ENCODE measurements at places on chromosomes 1 and 21.
A peak's percentile ranks its signal among the peaks of the same experiment; 100 is the strongest.

- DNase-seq = no peak
Observed at GRCh38 chr1:52686830-52687229, 11.3 kb downstream of the COA7 start.

- DNase-seq = no peak
Observed at GRCh38 chr1:109890115-109890953, 20.3 kb upstream of the CSF1 start.

GRCh38 chr1:227323171-227323966 lies 5.1 kb upstream of the CDC42BPA start:
- DNase-seq = no peak

DNA sequence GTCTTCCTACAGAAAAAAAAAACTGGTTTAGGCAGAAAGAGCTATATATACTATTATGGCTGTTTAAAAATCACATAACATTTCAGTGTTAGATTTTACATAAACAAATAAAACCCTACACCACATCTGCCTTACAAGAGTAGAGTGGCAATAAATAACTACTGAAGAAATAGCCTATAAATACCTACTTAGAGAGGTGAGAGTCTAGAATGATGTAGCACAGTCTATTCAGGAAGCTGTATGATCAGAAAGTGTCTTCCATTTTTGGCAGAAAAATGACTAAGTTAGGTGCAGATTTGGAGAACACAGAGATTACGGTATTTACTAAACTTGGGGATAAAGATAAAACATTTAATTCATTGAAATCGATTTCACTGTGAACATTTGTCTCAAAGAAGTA lies 75.5 kb downstream of the VAV3 start:
- DNase-seq = no peak

- no peak for DNase-seq
Observed at GRCh38 chr1:154288661-154289060, 16.2 kb downstream of the HAX1 start.

GRCh38 chr1:205572421-205572820 lies 59.4 kb downstream of the ELK4 start:
- DNase-seq = no peak

DNA sequence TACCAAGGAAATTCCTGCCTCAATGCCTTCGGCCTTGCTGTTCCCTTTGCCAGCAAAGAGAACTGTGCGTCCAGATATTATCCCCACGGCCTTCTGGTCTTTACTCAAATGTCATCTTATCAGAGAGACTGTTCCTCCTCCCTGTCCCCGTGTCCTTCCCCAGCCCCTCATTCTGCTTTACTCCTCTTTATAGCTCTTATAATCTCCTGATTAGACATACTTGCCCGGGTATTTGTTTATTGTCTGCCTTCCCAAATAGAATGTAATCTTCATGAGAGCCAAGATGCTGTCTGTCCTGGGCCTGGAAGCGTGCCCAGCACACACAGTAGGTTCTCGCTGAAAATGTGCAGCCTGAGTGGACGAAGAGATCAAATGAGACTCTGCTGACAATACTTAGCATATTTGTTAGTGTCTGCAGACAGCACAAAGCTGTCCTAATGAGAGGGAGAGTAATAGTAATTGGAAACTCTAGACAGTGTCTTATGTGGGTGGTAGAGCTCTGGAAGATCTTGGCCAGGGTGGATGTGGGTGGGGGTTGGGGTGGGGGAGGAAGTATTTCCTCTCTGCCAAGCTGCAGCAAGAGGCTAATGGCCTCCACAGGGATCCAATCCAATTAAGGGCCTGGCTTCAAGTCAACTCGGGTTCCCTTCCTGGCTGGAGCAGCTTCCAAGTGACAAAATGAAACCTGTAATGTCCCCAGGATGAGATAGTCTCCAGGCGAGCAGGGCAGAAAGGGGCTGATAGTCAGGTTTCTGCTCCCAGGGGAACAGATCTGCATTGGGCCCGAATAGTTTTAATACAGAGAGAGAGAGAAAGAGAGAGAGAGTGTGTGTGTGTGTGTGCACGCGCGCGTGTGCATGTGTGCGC lies 9.5 kb upstream of the CLIC4 start:
- DNase-seq = no peak

DNA sequence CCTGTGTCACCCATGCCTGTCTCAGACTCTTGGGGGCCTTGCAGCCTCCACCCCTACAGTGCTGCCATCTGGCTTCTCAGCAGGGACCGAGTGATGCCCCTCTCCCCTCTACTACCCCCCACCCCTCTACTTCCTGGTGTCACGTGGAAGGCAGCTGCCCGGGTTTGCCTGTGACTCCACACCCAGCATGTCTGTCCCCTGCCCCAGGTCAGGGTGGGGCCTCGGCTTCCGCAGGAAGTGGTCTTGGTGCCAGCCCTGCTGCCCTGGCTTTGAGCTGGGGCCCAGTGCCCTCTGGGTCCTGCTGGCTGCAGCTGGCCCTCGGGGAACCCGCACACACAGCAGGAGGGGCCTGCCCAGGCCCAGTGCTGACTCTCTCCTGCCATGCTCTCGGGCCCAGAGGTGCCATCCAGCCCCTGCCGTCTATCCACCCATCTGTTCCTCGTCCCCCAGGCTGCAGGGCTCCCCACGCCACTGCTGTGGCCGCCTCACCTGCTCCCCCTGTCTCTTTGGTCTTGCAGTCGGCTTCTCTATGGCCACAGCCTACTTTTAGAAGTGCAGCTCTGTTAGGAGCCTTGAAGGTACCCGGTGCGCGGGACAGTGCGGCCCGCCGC lies 24.0 kb downstream of the PLCH2 start:
- DNase-seq = no peak

GRCh38 chr1:241020851-241021697 lies 335.9 kb downstream of the RGS7 start:
- no peak for DNase-seq

- DNase-seq = no peak
Observed at GRCh38 chr1:160459056-160459455, 58.7 kb downstream of the VANGL2 start.

- no peak for DNase-seq
Observed at GRCh38 chr1:17978016-17978415, 129.6 kb upstream of the IGSF21 start.

- DNase-seq = no peak
Observed at GRCh38 chr1:24749252-24749651, 4.0 kb downstream of the CLIC4 start.

- DNase-seq = no peak
Observed at GRCh38 chr1:229136822-229137221, 134.1 kb upstream of the RAB4A start.

- no peak for DNase-seq
Observed at GRCh38 chr1:193306430-193306829, 120.0 kb upstream of the B3GALT2 start.

DNA sequence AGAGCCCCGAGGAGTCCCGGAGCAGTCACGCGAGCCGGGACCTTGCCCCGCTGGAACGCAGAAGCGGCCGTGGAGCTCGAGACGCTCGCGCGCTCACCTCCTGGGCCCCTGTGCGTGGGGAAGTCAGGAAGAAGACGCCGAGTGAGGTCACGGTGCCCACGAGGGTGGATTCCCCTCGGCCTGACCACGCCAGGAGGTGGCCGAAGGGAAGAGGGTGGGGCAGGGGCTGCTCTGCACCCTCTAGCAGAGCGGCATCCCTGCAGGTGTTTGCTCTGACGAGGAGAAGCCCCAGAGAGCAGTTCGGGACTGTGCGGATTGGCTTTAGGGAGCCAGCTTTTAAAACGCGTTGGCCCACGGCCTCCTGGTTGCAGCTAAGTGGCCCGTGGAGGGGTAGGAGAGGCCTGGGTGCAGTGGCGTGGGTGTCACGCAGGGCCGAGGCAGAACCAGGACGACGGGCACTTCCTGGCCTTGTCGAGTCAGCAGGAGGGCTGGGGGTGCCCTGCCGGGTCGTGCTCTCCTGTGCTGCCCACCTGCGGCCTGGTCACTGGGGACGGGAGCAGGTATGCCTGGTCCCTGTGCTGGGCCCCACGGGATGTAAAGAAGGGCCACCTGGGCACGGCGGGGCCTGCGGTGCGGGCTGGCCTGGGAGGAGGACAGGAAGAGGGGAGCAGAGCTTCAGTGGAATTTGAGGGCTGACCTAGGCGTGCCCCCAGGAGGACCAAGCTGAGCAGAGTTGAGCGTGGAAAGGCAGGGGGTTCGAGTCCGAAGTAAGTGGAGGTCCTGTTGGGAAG lies 1.0 kb downstream of the PDXK start:
- peak; percentile 24 for DNase-seq

- DNase-seq = no peak
Observed at GRCh38 chr1:210335001-210335400, 6.3 kb downstream of the HHAT start.

- DNase-seq = no peak
Observed at GRCh38 chr1:79777481-79778219, 771.1 kb upstream of the ADGRL4 start.

DNA sequence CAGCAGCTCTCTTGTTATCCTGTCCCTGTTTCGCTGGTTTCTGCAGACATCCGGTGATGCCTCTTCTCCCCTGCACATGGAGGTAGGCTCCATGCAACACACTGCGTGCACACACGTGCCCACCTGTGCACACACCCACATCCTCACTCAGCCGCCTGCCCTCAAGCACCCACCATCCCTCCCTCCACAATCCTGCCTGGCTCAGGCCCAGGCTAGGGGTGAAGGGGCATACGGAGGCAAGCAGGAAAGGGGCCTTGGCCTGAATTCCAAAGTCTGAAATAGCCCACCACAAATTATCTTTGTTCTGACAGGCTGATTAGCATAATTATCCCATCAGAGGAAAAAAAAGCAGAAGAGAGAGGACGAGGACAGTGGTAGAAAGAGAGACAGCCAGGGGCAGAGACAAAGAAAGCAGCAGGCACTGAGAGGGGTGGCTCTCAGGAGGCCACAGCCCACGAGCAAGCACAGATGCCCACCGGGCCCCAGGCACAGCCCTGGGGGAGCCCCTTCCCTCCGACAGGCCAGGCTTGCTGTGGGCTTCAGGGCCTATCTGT lies 73.2 kb downstream of the GRIK3 start:
- no peak for DNase-seq

- DNase-seq = peak; percentile 31
Observed at GRCh38 chr1:156691665-156692440, 13.5 kb downstream of the CRABP2 start.

DNA sequence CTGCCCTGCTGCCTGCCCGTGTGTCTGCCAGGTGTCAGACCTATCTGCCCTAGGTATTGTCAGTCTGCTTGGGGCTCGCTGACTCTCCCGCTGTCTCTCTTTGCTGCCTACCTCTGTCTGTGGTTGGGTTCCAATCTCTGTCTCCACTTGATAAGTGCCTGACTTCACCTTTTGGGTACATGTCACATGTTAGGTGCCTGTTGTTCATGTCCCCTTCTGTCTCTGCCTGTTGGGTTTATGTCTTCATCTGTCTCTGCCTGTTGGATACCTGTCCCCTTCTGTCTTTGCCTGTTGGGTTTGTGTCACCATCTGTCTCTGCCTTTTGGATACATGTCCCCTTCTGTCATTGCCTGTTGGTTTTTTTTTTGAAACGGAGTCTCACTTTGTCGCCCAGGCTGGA lies 14.6 kb downstream of the RPS6KA1 start:
- DNase-seq = no peak

DNA sequence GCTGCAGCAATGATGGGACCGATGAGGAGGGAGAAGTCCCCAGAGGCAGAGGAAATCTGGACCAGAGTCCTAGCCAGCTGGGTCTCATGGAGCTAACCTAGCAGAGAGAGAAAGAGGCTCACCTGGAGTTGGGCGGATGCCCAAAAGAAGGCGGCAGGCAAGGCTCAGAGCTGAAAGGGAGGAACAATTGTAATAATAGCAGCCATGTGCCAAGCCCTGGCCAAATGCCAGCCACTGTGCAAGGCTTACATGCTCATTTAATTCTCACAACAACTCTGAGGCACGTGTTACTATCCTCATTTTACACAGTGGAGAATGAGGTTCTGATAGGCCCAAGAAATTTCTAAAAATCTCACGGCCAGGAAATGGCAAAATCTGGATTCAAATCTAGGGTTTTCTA lies 50.0 kb upstream of the ZNF648 start:
- DNase-seq = no peak

DNA sequence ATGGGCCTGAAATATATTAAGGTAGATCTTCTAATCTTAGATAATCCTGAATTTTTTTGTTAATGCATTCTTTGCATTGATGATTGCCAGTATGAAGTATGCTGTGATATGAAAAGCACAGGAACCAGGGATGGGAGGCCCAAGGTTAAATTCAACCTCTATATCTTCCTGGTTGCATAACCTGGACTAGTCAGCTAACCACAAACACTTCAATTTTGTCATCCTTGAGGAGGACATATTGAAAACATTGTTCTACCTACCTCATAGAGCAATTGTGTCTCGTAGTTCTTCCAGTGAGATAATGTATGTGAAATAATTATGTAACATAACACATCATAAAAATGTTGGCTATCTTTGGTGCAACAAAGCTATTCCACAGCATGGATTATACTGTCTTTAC lies 25.6 kb downstream of the PDC start:
- DNase-seq = no peak

- DNase-seq = peak; percentile 27
Observed at GRCh38 chr1:232416026-232416568, 213.8 kb downstream of the SIPA1L2 start.

DNA sequence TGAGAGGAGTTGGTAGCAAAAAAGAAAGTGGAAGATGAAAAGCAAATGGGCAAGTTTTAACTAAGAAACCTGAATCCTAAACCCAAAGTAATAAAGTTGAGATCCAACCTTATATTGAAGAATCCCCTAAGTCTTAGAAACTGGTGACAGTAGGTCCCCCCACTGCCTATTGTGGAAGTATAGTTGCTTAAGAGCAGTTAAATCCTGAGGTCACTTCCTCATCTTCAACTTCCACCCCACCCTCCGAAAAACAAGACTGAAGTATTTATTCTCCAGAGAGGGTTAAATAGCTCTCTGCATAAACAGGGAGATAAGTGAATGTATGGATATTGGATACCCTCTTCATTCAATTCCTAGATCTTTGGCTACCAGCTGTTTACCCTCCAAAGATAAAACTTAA lies 3.3 kb upstream of the DSTYK start:
- no peak for DNase-seq

GRCh38 chr1:47587891-47588582 lies 150.2 kb downstream of the FOXD2 start:
- no peak for DNase-seq

- no peak for DNase-seq
Observed at GRCh38 chr1:8004113-8004802, 21.9 kb downstream of the ERRFI1 start.

GRCh38 chr1:90027281-90027680 lies 32.4 kb downstream of the ZNF326 start:
- DNase-seq = no peak

DNA sequence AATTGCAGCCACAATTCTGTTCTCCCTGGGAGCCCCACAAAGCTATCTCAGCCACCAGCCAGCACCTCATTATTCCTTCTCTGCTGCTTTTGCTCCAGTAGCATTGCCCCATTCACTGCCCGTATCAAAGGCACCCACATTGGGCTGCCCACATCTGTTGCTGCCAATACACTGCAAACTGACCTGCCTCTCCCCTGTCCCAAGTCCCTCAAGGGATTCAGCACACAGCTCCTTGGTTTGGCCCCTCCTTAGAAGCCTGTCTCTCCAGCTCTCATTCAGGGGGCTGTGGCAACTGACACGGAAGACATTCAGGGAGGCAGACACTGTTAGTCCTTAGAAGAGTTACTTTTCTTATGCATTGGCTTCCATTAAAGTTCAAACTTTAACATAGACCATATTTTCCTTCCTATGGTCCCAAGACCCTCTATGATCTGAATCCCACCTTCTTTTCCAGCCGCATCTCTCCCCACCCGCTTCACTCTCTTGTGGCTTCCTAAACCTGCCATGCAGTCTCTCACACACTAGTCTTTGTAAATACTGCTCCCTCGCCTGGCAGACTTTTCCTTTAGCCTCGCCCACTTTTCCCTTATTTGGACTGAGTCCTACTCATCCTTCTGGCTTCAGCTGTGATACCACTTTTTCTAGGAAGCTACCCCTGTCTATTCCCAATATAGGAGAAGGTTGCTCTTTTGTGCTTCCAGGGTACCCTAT lies 19.3 kb upstream of the KLHDC8A start:
- peak; percentile 85 for DNase-seq

GRCh38 chr1:173043253-173043652 lies 7.5 kb downstream of the TNFSF18 start:
- DNase-seq = peak; percentile 11
